Hematopoietic multipotent progenitor cell treated with erythropoietin and hydrocortisone succinate and interleukin-3 and kit ligand, for 4 days (in vitro differentiated cells): ENCODE measurements at places on chromosomes 3 and 15.

DNA sequence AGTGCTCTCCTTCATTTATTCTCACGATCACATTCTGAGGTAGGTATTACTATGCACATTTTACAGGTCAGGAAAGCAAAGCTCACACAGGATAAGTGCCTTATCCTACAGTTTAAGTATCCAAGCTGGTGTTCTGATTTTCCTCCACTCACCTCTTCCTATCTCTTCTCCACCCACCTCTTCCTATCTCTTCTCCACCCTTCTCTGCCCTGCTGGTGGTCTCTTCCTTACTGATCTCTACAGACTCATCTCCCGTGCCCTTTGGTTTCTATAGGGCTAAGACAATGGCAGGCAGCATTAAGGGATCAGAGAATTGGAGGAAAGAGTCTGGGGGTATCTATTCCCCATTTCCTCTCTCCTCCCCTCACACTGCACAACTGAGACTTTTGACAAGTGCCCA is 319.1 kb downstream of the FHIT start:
- DNase-seq = no peak

- DNase-seq = peak; percentile 81
Measured at GRCh38 chr15:39685999-39686613, 96.5 kb downstream of the FSIP1 start.

- DNase-seq = no peak
Measured at GRCh38 chr3:140344082-140344454, 333.8 kb upstream of the TRIM42 start.

DNA sequence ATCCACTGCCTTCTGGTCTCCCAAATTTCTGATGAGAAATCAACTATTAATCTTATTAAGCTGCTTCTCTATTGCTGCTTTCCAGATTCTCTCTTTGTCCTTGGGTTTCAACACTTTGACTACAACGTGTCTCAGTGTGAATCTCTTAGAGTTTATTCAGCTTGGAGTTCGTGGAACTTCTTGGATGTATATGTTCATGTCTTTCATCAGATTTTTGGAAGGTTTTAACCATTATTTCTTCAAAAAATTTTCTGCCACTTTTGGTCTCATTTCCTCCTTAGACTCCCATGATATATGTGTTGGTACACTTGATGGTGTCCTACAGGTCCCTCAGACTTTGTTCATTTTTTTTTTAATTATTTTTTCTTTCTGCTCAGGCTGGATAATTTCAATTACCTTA is 36.0 kb downstream of the TICRR start:
- no peak for DNase-seq

GRCh38 chr3:42780398-42780797 is 7.3 kb upstream of the CCDC13 start:
- no peak for DNase-seq

DNA sequence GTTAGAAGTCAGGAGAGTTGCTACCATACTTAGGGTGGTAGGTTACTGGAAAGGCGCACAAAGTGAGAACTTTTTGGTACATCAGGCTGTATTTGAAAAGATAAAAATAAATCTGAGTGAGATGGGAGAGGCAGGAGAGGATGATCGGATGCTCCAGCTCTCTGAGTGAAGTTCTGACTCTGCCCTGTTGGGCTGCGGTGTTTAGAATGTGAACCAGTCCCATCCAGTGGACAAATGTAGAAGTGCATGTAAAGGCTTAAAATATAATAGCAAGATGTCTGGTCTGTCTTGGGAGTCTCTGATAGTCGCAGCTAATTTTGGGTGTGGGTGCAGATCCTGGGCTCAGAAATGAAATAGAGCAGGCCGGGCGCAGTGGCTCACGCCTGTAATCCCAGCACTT is 30.4 kb downstream of the ACKR2 start:
- peak; percentile 90 for DNase-seq

DNA sequence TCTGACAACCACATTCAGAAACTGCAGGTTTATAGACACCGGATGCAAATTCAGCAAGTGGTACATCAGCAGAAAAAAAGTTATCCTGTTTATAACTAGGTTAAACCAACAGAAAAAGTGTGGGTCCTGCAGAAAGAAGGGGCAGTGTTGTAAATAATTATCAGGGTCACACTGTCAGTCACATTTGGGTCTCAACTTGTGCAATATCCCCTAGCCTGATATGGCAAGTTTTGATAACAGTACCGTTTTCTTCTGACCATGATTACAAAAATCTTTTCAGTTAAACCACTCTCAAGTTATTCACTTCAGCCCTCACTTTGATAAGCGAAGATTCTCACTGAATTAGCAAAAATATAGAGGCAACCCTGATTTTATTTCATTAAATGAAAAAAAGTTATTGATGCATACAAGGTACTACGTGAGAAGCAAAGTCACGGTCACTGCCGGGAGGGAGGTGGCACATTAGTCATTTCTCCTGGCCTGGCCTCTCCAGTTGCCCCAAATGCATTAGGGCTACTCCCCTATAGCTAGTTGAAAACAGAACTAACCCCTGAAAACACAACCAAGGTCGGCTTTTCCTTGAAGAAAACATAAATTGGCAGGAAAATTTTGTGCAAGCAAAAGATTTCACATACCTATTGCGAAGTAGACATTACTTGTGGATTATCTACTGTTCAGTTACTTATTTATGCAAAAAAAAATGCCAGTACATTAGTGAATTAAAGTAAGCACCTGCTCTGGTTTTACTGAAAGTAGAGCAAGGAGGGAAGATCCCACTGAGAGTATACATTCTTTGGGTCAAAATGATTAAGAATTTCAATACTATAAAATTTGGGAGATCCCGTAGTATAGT is 28.6 kb downstream of the IL5RA start:
- DNase-seq = peak; percentile 75
